SK-N-SH treated with all-trans-retinoic acid at 6 μM for 48 hours (cell line): ENCODE measurements at places on chromosomes 6 and 20.
A peak's percentile ranks its signal among the peaks of the same experiment; 100 is the strongest.

DNA sequence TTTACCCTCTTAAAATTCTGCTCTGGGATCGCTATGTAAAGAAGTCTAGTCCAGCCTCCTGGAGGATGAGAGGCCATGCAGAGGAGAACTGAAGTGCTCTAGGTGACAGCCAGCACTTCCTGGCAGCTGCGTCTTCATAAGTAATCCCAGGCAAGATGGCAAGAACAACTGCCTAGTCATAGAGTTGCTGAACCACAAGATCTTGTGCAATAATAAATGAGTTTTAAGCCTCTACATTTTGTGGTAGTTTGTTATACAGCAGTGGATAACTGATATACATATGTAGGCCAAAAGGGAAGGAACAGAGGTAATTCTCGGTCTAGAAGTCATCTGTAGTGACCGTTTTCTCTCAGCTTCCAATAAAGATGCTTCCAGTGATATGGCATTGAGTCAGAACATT is 103.8 kb upstream of the FLRT3 start:
- ATAC-seq = no peak

DNA sequence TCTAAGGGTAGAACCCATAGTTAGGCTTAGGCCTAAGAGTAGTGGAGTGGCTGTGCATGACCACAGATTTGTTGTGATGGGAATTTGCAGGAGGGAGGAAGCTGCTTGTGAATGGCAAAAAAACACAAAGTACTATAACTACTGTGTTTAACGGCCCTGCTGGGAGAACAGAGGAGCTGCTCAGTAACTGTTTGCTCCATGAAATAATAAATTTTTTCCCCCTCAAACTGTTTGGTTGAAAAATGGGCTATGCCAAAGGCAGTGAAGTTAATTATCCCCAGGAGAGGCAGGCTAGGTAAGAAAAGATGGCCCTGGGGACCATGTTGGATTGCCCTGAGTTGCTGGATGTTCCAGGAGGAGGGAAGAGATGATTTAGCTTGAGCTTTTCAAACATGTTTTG is 256.5 kb upstream of the PRND start:
- no peak for ATAC-seq

GRCh38 chr6:148200293-148200692 is 142.3 kb upstream of the SASH1 start:
- peak; percentile 82 for ATAC-seq

- no peak for ATAC-seq
These were observed 463.6 kb downstream of the HACE1 start for GRCh38 chr6:104396077-104396476.

GRCh38 chr6:76683985-76684384 is 611.5 kb upstream of the IMPG1 start:
- ATAC-seq = no peak

DNA sequence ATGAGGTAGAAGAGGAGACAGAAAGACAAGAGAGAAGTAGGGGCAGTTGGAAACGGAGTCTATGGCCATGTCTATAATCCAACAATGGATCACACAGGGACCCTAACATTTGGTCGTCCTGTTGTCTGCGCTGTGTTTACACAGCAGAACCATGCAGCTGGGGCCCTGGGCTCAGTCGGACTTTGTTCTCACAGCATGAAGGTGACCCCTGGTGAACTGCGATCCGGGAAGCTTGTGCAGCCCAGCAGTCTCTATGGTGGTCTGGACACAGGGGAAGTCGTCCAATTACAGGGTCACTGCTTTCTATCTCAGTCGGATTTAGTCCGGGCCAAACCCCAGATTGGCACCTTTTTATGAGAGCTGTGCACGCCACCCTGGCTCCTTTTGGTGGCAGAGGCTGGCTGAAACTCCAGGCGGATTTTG is 153.6 kb downstream of the FOXA2 start:
- ATAC-seq = no peak

GRCh38 chr6:26184367-26184891 is 97.2 kb downstream of the HFE start:
- no peak for ATAC-seq

DNA sequence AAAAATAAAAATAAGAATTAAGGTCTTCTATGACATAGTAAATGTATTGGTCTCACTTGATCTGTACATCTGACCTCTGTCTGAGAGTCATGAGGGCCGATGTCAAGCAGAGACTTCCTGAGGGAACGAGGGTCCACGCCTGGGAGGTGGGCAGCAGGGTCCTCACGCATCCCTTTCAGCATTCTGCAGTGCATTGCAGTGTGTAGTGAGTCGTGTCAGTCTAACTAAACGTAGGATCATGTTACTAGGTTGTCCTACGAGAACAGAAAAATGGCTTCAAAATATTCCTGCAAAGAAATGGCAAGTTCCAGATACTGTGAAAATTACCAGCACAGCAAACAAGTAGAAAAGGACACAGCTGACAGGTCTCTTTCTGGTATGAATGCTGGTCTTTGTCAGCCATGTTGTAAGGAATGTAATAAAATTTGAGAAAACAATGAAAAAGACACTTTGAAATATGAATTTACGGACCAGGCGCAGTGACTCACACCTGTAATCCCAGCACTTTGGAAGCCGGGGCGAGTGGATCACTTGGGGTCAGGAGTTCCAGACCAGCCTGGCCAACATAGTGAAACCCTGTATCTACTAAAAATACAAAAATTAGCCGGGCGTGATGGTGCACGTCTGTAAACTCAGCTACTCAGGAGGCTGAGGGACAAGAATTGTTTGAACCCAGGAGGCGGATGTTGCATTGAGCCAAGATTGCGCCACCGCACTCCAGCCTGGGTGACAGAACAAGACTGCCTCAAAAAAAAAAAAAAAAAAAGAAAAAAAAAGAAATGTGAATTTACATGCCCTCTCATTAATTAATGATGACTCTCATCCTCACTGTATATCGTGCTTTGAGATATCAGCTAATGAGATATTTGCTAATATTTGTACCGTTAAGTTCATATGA is 2.4 kb upstream of the AHCY start:
- ATAC-seq = no peak

DNA sequence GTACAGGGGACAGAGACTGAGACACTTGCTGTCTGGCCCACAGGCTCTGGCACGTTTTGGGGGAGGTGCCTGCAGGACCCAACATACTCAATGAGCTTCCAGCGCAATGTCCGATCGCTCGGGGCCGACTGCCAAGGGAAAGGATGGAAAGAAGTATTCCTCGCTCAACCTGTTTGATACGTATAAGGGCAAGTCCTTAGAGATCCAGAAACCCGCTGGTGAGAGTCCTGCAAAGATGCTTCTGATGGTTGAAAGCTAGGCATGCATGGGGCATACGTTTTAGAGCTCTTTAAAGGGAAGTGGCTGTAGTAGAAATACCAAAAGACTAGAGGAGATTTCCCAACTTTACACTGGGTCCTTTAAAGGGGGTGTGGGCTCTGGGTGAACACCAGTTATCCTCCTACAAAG is 2.2 kb downstream of the PRRC2A start:
- no peak for ATAC-seq

DNA sequence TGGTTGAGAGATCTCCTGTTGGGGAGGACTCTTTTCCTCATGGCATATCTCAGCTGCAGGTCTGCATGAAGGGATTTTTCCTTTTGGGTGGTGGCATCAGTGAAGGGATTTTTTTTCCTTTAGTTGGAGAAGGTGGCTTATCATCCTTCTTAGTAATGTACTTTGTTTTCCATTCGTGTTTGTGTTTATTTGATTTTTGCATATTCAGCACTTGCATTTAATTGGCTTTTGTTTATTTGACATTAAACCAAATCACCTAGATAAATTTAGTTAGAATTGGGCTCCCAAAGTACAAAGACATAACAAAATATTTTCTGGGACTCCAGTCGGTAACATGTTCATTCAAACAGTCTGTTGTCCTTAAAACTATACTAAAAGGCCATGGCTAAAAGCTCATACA is 56.2 kb upstream of the MANEA start:
- ATAC-seq = no peak

DNA sequence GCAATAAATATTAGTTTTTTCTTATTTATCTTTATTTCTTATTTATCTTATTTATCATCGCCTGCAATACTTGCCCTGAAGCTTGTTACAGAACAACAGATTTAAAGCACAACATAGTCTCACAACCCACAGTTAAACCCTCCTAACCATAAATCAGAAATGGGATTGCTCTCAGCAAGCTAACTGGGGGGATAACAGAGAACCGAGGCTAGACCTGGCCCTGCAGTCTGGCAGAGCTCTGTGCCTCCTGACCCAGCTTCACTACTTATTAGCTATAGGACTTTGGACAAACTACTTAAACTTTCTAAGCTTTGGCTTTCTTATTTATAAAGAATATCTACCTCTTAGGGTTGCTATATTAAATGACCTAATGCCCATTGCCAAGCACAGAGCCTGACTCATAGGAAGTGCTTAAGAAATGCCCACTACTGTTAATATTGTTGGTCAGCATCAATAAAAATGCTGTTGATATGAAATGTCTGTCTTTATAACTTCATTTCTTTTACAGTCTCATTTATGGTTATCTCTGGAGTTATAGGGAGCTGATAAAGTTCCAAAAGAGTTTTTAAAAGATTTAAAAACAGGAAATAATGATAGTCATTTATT is 87.9 kb upstream of the BEND6 start:
- peak; percentile 73 for ATAC-seq

DNA sequence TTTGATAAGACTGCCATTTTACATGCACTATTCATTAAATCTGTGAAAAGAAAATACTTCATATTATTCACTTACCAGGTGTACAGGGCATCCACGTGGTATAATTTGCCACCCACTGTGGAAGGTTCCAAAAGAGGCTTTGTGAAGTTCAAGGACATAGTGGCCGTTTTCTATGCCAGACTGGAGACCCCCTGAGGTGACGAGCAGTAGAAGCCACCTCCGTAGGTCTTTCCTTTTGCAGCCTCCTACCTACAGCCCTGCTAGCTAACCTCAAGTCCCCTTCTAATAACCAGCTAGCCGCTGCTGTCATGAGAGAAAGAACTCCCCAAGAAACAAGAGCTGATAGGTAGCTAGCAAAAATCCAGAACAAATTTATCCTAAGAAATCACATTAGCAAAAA is 110.5 kb downstream of the ARHGAP18 start:
- no peak for ATAC-seq

- peak; percentile 33; the same call in 2 of the 3 replicates for ATAC-seq
These were observed 171.0 kb downstream of the GPX5 start for GRCh38 chr6:28696682-28697081.

GRCh38 chr6:157592541-157592940 is 211.6 kb downstream of the ZDHHC14 start:
- ATAC-seq = no peak

DNA sequence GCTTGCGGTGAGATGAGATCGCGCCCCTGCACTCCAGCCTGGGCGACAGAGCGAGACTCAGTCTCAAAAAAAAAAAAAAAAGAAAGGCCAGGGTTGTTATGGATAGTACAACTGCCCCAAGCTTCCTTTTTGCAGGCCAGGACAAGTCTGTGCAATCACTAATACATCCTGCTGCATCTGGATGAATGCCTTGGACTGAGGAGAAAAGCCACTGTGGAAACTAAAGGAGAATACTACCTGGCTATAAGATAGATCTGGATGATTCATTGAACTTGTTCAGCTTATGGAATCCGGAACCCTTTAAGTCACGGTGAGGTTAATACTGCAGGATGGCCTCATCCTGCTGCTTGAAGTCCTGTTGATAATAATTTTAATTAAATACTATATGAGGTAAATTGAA is 278.2 kb downstream of the TFAP2A start:
- ATAC-seq = no peak

DNA sequence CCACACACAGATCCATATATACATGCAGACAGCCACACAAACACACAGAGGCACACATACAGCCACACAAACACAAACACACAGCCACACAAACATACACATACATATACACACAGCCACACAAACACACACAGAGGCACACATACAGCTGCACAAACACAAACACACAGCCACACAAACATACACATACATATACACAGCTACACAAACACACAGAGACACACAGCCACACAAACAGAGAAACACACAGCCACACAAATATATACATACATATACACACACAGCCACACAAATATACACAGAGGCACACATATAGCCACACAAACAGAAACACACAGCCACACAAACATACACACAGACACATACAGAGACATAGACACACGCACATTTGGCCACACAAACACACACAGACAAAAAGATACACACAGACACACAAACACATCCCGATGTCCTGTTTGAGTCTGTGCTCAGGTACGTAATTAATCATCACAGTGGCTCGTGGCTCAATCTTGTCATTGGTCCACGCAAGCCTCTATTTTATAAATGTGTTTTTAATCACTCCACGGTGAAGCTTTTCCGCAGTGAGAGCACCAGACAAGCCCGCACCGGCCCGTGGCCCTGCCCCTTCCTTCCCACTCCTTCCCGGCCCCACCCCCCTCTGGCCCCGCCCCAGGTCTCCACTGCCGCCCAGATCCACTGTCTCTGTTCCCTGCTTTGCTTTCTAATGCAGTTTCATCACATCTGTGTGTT is 135.3 kb downstream of the CDH4 start:
- ATAC-seq = no peak

- no peak for ATAC-seq
These were observed 166.8 kb downstream of the BCAS1 start for GRCh38 chr20:53903652-53903987.

DNA sequence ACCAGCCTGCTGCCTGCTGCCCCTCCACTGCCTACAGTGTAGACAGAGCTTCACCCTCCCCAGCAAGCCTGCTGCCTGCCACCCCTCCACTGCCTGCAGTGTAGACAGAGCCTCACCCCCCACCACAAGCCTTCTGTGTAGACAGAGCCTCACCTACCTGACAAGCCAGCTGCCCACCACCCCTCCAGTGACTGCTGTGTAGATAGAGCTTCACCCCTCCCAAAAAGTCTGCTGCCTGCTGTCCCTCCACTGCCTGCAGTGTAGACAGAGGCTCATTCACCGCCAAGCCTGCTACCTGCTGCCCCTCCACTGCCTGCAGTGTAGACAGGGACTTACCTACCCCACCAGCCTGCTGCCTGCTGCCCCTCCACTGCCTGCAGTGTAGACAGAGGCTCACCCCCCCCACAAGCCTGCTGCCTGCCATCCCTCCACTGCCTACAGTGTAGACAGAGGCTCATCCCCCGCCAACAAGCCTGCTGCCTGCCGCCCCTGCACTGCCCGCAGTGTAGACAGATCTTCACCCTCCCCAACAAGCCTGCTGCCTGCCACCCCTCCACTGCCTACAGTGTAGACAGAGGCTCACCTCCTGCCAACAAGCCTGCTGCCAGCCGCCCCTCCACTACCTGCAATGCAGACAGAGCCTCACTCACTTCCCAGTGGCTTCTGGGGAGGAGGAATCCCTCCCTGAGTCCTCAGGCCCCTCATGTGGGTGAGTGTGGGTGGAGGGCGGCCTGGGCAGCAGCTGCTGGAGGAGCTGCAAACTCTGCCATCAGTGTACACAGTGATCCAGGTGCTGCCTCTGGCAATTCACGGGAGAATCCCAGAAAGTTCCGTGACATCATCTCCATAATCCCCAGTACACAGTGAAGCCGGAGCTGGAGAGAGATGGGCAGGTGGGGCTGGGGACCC is 140.9 kb downstream of the DLL1 start:
- no peak for ATAC-seq

DNA sequence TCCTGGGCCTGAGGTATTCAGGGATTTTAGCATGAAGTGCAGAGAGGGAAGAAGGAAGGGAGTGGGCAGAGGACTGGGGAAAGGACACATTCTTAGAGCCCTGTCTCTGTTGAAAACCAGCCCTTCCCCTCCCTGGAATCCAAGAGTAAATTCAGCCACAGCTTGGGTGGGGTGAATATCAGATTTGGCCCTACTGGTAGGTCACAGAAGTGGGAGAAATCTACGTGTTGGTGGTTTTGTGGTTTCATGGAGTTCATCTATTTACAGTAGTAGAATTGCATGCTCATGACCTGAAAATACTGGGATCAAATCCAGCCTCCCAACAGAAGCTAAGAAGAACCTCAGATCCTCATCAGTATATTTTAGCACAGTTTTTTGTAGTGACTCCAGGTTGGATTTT is 404.4 kb downstream of the BMP2 start:
- ATAC-seq = no peak

- ATAC-seq = peak; percentile 65
These were observed 44.8 kb downstream of the STK4 start for GRCh38 chr20:45011108-45011526.
